Stimulated activated CD4-positive, alpha-beta T cell treated with anti-CD3 and anti-CD28 coated beads, Interleukin-1b, Interleukin-23, amount 100 ng/mL, for 1 hour (primary cell): ENCODE measurements at places on chromosomes 4 and X.

GRCh38 chr4:180721356-180721755 is 1521.8 kb upstream of the TENM3 start:
- DNase-seq, result no peak

GRCh38 chr4:13261486-13262257 is 222.5 kb downstream of the RAB28 start:
- DNase-seq, result no peak

DNA sequence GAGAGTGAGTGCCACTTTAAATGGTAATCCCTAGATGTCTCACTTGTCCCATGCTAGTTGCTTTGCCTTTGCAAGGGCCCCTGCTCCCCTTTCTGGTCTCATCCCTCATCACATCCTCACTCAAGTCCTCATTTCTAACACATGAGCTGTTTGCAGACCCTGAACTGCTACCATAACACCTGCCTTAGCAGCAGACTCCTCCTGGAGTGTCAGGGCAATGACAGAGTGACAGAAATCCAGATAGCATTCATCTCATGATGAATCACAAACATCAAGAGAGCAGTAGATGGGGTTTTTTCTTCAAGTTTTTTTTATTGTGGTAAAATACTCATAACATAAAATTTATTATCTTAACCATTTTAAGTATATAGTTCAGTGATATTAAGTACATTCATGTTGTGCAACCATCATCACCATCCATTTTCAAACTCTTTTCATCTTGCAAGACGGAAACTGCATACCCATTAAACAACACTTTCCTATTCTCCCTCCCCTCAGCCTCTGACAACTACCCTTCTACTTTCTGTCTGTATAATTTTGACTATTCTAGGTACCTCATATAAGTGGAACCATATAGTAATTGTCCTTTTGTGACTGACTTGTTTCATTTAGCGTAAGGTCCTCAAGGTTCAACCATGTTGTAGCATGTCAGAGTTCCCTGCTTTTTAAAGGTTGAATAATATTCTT is 133.2 kb upstream of the RPS6KA3 start:
- no peak for DNase-seq

DNA sequence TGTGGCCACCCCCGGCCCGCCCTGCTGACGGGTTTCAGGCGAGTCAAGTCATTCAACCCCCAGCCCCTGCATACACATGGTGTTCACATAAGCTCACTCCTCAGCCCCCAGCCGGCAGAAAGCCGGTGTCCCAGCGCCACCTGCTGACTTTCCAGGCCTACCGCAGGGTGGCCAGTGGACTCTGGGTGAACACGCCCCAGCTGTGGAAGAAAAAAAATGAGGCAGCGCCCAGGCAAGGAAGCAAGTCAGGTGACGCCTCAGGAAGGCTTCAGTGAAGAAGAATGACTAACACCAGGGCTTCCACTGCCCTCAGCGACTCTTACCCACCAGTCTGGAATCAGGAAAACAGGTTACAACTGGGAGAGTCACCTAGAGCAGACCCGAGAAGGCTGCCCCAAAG is 15.8 kb downstream of the BCAP31 start:
- DNase-seq, result no peak

DNA sequence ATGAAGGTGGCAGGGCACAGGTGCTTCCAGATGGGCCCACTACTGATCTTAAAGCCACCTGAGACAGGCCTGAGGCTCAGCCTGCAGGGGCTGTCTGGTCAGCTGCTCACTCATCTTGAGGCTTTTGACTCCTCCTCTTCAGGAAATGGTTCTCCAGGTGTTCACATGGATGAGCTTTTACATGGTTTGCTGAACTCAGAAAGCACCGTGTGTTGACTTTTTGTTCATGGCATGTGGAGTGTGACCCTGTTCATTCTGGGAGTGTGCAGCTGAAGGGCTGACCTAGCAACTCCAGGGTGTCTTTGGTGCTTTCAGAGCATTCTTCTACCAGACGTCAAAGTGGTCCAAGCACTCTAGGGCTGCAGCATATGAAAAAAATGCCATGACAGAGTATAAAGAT is 111.1 kb downstream of the CCNG2 start:
- no peak for DNase-seq

- no peak for DNase-seq
Measured at GRCh38 chr4:37367901-37368300, 123.4 kb downstream of the NWD2 start.

DNA sequence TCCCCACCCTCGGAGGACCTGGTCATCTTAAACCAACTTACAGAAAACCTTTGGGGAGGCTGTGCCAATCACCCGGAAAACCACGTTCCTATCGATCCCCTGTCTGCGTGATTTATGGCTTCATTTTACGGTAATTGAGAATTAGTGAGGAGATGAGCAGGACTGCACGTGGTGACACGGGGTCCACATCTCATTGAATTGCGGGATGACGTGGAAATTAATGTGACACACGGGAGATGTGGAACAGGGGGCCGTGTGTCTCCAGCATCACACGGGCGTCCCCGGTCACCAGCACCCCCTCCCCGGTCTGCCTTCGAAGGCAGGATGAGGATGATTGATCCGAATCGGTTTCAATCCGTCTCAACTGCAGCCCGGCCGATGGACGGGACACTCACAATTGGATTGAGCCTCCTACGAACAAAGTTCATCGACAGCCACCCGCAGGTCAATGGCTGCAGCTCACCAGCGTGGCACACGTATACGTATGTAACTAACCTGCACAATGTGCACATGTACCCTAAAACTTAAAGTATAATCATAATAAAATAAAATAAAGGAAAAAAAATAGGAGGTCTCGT is 160.3 kb downstream of the SHOX start:
- no peak for DNase-seq

GRCh38 chrX:150478496-150479492 is 89.6 kb upstream of the MTM1 start:
- DNase-seq, result no peak

DNA sequence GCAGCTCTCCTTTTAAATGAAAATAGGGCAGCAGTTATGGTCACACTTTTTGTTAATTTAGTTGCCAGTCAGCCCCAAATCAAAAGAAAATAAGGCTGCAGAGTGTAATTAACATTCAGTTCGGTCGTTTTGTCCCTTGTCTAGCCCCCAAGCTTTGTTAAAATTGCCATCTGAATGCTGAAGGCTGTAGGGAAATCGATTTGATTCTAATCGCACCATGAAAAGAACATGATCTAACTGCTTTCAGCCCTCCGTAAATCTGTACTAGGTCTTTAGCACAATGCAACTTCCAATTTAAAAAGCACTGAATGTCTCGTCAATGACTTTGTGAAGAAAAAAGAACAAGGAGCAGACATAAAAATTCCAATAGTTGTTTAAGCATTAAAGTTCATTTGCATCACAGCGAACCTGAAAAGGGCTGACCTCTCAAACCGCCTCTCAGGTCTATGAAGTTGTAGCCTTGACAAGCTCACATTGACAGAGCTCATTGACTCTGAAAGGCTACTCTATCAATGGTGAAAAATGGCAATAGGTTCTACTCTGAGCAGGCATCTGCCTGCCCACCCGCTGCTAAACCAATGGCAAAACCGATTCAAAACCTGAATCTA is 48.9 kb downstream of the CHIC2 start:
- no peak for DNase-seq

GRCh38 chr4:2313366-2313765 is 51.5 kb upstream of the MXD4 start:
- no peak for DNase-seq

DNA sequence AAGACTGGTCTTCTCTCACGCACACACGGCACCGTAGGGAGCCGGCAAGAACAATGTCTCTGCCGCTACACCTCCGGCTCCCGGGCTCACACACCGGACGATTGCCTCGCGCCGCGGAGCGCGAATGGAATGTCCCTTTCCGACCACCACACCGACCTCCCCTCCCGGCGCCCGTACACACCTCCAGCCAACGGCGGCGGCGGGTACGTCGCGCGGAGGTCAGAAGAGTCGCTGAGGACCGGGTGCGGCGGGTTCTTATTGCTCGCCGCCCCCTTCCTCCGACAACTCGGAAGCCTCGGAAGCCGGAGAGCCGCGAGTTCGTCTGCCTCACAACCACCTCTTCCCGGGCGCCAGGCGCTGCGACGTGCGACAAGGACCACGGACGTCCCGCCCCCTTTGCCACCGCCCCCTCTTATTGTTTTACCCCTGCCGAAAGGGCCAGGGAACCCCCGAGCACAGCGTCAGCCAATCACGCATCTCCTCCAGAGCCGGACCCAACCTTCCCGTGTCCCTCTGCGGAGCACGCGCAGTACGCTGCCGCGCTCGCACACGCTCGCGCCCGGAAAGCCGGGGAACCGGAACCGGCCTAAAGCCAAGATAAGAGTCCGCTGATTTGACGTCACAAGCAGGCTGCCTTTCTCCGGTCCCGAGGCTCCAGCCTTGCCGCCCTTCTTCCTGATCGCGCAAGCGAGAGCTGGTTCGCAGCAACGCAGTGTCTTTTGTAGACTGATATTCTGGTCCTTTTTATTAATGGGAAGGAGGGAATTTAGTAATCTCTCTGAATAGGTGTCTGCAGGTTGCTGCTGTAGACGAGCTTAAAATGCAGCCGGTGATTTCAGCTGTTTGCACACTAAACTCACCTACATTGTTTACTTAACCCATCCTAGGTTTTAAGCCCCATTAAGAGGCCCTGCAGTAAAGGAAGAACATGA is at the start of gene G3BP2:
G3BP2 (minus strand) TSS at position 385 of the 932 bp plus-strand sequence. CDS start 11,386 bp downstream, outside the sequence.
- DNase-seq, result peak; percentile 93

- DNase-seq, result no peak
Measured at GRCh38 chrX:119552508-119552907, 12.7 kb downstream of the STEEP1 start.

- no peak for DNase-seq
Measured at GRCh38 chr4:76556452-76556851, 121.4 kb downstream of the SHROOM3 start.

DNA sequence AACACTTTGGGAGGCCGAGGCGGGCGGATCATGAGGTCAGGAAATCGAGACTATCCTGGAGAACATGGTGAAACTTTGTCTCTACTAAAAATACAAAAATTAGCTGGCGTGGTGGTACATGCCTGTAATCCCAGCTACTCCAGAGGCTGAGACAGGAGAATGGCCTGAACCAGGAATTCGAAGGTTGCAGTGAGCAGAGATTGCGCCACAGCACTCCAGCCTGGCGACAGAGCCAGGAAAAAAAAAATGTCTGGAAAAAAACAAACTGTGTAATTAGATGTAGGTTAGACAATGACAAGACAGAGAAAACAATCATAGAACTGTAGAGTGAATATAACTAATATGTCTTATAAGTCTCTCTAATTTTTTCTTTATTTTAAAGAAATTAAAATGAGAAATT is 1002.5 kb upstream of the LCORL start:
- DNase-seq, result no peak

- no peak for DNase-seq
Measured at GRCh38 chrX:100650841-100651240, 6.8 kb downstream of the SRPX2 start.

DNA sequence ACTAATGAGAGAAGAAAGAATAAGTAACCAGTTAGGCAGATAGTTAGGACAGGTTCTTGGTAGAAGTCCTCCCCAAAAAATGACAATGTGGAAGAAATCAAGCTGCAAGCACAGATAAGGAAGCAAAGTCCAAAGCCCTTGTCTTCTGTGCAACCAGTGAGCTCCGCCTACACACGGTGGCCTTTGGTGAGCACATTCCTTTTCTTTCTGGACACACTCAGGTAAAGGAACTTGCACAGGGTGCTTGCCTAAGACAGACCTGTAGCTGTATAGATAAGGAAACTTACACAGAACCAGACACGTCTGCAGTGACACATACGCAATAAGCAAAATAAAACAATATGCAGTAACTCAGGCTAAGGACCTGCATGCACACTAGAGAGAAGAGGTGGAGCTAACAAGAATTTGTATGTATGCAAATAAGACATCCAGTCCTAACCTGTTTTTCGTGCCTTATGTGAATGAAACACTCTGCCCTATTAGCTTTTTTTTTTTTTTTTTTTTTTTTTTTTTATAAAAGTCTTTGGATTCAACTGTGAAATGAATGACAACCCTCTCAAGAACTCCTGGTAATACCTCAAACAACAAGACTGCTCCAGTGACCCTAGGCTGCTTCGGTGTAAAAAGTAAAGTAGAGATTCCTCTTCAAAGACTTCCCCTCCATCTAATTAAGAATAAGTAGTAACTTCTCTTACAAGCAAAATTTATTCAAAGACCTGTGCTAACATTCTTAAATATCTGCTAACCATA is 48.8 kb downstream of the UGT2B10 start:
- DNase-seq, result no peak

GRCh38 chr4:87559090-87559837 is 30.1 kb upstream of the SPARCL1 start:
- no peak for DNase-seq

DNA sequence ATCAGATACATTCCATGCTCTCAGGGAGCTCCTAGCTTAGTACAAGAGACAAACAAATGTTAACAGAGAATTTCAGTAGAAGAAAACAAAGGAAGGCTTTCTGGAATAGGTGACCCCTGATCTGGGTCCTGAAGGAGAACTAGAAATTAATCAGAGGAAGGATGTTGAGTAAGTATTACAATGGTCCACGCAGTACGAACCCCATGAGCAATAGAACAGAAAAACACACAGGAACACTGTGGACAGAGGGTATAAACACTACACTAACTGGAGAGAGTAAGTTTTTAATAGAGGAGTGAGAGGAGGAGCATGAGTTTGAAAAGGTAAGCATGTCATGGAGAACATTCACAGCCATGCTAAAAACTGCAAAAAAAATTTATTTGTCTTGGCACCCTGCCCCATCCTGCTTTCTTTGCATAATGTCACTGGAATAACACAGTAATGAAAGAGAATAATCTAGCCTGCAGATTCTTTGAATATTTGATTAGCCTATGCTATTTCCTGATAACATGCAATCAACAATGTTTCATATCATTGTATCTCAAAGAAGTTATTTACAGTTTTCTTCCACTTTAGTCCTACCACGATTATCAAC is 140.3 kb upstream of the ZXDB start:
- no peak for DNase-seq

DNA sequence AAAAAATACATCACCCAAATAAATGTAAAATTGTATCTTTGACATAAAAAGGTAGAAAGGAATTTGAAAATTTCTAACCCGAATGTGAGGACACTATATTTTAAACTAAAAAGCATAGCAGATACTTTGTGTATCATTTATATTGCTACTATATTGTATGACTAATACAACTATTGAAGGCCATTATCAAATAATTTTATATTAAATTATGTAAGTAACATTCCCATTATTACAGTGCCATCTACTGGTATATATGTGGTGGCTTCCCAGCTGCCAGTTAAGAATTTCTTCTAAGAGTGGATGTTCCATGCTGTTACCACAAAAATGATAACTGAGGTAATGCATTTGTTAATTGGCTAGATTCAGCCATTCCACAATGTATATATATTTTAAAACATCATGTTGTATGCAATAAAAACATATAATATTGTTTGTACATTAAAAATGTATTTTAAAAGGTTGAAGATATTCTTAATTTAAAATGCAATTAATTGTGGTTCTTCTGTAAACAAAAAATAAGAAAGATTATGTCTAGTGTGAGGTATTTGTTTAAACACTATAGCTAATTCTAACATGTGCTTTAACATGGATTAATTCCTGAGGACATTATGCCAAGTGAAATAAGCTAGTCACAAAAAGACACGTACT is 65.3 kb downstream of the EGF start:
- DNase-seq, result no peak
